Cerebellum (tissue), 4 donors: ENCODE measurements at places on chromosomes 3 and 15. TPM values are rescaled to one million over a fixed set of nuclear protein-coding genes. Genes with fewer than 3 reads are reported as not detected.

MCCC1 gene
- total RNA-seq: 27.0 TPM

DNA sequence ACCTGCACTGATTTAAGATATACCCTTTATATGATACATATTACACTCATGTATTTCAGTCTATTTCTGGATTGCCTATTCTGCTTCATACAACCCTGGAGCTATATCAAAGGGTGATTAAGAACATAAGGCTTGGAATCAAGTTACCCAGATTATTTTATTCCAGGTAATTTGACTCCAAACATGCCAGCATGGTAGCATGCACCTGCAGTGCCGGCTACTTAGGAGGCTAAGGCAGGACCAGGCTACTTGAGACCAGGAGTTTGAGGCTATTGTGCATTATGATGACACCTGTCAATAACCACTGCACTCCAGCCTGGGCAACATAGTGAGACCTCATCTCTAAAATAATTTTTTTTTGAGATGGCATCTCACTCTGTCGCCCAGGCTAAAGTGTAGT lies 50.4 kb upstream of the NEO1 start:
- no peak for DNase-seq

- DNase-seq: no peak
Measured at GRCh38 chr3:71102111-71102983, 481.2 kb downstream of the FOXP1 start.

DNA sequence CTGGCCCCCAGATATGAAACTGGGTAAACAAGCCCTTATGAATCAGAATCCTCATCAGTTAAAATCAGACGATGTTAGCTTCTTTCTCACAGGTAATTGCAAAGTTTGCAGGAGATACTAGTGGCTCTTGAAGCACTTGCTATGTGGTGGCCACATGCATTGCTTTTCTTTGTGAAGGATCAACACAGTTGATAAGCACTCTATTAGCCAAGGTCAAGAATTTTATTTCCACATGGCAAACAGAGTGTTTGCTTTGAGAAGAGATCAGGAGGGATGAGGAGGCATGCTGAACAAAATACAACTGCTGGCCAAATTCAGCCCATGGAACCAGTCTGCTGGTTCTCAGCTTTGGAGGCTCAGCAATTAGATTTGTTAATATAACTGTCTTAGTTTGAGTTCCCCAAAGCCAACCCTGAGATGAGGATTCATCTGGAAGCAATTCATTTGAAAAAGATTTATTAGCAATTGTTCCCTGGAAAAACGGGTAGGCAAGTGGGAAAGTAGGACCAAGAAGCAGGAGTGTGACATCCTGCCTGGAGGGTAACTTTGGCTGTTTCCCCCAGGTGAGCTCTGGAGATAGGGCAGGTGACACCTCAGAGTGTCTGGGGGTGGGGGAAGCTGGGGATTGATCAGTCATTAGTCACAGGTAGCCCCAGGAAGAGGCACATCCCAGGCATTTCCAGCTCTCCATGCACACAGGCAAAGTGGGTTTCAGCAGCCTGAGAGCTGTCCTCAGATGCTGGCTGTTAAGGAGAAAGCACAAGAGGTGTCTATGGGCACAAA lies 180.3 kb downstream of the ABHD5 start:
- DNase-seq: no peak

GRCh38 chr3:138825336-138825735 lies 9.4 kb downstream of the PIK3CB start:
- DNase-seq: no peak

GRCh38 chr3:183698318-183698751 lies 738 bp downstream of the YEATS2 start:
- DNase-seq: peak; percentile 51

GRCh38 chr3:3689601-3690375 lies 109.4 kb upstream of the LRRN1 start:
- no peak for DNase-seq

DNA sequence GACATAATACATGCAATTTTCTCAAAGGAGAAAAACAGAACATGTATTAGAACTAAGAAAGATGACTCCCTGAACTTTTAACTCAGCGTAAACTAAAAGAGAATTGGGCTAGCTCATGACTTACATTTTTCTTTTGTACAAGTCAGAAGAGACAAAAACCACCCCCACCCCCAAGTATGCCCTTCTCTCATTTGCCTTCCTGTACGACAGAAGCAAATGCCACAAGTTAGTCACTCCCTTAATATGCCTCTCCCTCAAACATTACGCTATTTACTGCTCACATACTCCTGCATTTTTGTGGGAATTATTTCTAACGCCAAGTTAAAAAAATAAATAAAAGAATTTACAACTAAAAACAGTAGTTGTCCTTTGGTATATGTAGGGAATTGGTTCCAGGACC lies 22.0 kb downstream of the CPEB1 start:
- DNase-seq: no peak

DNA sequence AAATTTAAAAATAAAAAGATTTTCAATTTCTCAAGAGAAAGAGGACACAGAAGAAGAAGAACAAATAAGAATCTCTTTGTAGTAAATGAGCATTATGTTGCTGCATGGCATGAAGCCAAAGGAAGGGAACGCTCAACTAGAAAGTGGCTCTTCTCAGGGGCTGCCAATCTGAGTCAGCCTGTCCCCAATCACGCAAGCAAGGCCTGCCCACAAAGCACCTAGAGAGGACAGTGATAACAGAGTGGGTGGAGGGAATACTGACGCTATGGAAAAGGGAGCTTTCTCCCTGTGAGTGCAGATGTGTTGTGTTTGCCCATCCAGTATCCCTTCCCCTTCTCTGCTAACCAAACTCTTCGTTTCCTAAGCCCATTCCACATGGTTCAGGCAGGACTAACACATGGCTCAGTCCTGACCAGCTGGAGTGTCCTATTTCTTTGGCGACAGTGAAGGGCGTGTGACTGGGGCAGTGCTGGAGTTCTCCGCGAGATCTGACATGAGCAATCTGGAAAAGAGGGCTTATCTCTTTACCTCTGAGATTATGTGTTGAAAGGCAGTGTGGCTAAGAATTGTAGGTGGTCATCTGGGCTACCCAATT lies 14.2 kb downstream of the FBN1 start:
- no peak for DNase-seq

PAK6 gene
- total RNA-seq: 3.7 TPM

GRCh38 chr3:48425281-48425812 lies 4.5 kb downstream of the PLXNB1 start:
- DNase-seq: no peak

GRCh38 chr3:41598402-41599126 lies 363.3 kb downstream of the ULK4 start:
- DNase-seq: no peak

DNA sequence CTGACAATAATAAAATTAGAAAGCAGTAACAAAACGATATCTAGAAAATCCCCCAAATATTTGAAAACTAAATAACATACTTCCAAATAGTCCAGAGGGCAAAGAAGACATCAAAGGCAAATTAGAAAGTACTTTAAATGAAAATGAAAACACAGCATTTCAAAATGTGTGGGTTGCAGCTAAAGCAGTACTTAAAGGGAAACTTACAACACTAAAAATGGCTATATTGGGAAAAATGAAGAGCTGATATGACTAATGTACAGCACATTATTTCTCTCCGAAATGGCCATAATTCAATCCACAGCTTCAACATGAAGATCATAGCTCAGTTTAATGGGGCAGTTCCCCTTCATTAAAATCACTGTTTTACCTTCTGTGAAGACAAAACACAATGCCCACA lies 71.9 kb downstream of the FBXL22 start:
- no peak for DNase-seq

GRCh38 chr15:45449395-45449794 lies 71.1 kb upstream of the GATM start:
- DNase-seq: no peak

GRCh38 chr3:179788996-179789395 lies 136.2 kb downstream of the USP13 start:
- DNase-seq: no peak

- no peak for DNase-seq
Measured at GRCh38 chr3:49867871-49868321, 1.8 kb downstream of the CAMKV start.

PRSS50 gene
- 0.45 TPM for total RNA-seq

DNA sequence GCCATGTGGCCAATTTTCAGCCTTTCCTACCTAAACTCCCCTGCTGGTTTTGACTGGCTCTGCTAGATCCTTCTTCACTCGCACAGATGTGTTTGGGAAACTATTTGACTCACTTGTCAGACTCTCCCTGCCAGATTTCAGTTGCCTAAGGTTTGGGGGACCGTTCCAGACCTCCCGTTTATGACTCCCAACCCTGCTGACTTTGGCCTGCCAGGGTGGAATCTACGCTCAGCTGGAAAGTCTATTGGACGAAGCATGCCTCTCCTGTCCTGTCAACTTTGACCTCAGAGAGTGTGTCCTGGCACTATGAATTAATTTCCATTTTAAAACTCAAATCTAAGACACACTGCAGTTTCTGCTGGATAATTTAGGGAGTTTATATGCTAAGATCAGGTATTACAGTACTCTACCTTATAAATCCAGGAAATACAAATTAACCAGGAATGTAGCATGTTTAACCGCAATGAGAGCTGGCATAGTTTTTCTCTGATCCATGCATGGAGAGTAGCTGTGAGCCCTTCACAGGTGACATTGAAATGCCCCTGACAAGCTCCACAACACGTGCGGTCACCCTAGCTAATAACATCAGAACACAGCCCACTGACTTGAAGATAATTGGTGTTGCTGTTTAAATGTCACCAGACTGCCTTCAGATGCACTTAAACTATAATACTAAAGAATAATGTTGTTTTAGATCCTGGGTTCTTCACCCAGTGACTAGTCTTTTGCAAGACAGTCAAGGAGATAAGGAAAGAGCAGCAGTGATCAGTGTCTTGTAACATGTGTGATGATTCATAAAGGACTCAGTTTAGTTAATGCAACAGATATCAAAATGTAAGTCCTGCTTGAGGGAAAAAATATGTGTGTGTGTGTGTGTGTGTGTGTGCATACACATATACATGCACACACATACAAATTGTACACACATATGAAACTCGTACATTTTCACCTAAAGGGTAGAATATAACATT lies 223.0 kb upstream of the MCTP2 start:
- no peak for DNase-seq

DNA sequence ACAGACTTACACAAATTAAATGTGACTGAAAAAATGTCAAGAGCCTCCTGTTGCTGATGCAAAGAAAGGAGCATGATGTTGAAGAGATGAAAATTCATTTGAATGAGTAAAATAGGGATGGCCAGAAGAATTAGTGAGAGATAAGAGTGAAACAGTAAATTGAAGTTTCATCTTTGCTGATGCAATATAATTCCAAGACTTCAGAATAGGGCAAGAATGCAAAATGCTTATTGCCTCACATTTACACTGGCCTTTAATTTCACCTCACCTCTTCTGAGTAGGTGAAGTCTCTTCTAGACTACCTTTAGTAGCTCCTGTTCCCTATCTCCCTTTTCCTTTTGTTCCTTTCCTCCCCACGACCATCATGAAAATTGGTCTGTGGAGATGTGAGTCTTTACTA lies 15.3 kb upstream of the MAPK6 start:
- DNase-seq: no peak

DNA sequence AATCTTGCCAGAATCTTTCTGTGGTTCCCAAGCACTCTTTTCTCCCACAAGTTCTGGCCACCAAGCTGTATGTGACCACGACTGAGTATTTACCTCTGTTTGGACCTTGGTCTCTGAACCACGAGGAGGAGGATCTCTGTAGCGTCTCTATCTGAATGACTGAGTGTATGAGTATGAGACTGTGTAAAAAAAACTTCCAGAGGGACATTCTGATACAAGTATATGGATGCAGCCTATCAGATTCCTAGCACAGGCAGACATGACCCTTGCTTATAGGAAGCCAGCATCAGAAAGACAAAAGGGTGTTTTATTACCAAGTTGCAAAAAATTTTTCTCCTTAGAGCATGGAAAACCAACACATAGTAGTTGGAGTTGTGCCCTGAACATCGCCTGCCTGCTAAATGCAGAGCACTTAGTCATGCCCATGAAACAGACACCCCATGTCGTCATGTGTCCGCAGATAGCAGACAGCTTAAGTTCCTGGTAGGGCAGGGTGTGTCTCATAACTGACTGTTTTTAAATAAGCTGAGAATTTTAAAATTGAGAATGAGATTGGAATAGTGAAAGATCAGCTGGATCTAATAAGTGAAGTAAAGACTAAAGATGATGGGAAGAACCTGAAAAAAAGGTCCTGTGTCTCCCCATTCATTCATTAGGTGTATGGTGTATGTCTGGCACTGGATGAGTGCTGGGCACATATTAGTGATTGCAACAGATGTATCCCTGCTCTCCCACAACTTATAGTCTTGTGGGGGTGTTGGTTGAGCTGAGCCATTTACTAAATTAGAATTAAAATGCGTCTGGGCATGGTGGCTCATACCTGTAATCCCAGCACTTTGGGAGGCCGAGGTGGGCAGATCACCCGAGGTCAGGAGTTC lies 30.9 kb downstream of the DAG1 start:
- DNase-seq: no peak

GRCh38 chr15:89396723-89397652 lies 62.4 kb upstream of the POLG start:
- DNase-seq: no peak

- no peak for DNase-seq
Measured at GRCh38 chr15:80777137-80777536, 2.0 kb upstream of the CEMIP start.
